Esophagus muscularis mucosa (tissue), 4 donors: ENCODE measurements at places on chromosomes 12 and 14. TPM values are rescaled to one million over a fixed set of nuclear protein-coding genes. Genes with fewer than 3 reads are reported as not detected.

The SERPINA12 gene
- not detected for total RNA-seq

The CD69 gene
- total RNA-seq = 0.65 TPM

The PIWIL1 gene
- not detected for total RNA-seq

The AP1G2 gene
- 22.0 TPM for total RNA-seq

The CLEC2B gene
- 11.3 TPM for total RNA-seq

GRCh38 chr12:6751767-6752166, 1.2 kb downstream of the MLF2 start:
- DNase-seq = no peak

DNA sequence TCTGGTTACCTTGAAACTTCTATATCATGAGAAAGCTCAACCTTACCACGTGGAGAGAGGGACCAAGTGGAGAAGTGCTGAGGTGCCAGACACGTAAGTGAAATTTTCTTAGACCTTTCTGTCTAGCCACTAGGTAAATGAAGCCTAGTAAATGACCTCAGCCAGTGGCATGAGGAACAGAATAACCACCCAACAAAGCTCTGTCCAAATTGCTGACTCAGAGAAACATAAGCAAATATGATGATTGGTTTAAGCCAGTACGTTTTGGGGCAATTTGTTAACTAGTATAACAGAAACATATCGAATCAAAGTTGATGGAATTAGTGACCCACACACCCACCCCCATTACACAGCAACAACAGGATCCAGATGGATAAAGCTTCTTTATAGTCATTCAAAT, 75.2 kb upstream of the MAX start:
- DNase-seq = no peak

DNA sequence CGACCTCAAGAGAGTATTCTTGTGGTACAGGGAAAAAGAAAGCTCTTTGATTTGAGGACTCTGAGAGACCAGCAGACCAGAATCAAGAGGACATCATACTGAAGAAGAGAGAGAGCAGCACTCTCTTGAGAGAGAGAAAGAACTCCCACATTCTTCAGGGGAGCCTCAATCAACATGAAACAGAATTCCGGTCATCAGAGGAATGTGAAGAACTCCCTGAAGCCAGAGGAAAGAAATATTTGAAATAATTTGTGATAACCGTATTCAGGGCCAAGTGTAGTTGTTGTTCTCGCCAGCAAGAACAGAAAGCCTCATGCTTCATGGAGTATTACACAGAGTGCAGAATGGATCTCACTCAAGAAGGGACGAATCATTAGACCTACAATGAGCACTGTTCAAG, 363.8 kb upstream of the TMEM132C start:
- DNase-seq = no peak

DNA sequence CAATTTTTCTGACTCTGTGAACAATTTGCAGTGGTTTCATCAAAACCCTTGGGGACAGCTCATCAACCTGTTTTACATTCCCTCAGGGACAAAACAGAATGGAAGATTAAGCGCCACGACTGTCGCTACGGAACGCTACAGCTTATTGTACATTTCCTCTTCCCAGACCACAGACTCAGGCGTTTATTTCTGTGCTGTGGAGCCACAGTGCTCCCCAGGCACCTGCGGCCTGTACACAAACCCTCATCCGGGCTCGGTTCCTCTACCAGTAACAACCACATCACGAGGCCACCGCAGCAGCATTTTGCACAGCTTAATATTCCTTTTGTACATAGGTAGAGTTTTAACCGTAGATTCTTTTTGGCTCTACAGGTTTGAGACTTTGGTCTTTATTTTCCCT, 397.4 kb upstream of the OR4E1 start:
- DNase-seq = no peak

GRCh38 chr12:57208631-57209282, 7.8 kb upstream of the NXPH4 start:
- DNase-seq = no peak

DNA sequence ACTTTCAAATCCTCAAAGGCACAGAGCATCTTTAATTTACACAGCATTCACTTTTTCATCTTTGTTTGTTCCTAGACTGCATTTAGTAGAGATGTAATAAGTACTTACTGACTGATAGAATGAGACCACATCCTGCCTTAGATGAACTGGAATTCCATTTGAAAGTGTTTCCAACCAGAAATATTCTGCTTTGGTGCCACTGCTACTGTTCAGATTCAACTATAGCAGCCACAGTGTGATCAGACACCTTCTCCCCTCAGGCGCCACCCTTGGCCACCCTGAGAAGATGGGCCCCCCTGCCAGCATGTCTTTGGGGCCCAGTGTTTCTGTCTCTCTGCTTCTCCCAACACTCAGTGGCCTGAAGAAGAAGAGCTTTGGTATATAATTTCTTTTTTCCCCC, 449.1 kb downstream of the RAD51B start:
- no peak for DNase-seq

GRCh38 chr14:70722418-70722817, 80.7 kb downstream of the TTC9 start:
- no peak for DNase-seq

DNA sequence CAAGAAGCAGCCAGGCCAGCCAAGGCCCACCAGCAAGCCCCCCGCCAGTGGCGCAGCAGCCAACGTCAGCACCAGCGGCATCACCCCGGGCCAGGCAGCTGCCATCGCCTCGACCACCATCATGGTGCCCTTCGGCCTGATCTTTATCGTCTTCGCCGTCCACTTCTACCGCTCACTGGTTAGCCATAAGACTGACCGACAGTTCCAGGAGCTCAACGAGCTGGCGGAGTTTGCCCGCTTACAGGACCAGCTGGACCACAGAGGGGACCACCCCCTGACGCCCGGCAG, 15.0 kb downstream of the ORAI1 start:
- DNase-seq = no peak

DNA sequence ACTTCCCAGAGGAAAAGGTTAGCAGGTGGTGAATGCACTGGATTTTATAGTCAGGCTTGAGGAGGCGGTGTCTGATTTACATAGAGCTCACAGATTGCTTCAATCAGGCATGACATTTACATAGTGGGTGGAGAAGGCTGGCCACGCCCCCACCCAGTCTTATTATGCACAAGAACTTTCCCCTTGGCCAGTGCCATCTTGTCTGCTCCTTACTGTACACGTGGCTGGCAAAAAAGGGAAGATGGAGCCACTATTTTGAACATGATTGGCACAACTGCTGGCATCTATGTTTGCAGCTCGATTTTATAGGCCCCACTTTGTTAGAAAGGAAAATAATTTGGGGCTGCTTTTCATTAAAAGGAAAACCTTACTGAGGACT, 10.9 kb upstream of the LGMN start:
- DNase-seq = no peak

DNA sequence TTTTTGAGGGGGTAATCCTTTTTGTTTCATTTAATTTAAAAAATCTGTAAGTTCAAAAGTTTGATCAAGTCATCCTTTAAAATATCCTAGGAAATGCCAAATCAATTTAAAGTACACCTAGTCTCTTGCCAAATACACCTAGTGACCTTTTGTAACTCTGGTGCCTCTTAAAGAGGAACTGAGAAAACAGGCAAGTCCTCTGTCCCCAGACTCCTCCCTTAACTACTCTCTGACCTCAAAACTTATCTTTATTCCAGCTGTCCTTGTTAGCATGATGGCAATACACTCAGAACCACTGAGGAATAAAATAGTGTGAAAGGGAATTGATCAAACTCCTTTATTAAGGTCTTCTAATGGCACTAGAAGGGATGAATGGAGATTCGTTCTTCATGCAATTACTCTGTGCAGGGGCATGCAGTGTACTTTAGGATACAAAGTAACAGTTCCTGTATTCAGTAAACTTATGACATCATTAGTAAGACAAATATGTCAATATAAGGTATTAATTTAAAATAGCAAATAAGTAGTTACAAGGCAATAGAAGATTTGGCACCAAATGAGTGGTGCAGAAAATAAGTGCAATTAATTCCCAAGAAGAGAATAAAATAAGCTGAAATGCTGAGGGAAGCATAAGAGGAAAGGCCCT, 3.3 kb downstream of the FAR2 start:
- no peak for DNase-seq

DNA sequence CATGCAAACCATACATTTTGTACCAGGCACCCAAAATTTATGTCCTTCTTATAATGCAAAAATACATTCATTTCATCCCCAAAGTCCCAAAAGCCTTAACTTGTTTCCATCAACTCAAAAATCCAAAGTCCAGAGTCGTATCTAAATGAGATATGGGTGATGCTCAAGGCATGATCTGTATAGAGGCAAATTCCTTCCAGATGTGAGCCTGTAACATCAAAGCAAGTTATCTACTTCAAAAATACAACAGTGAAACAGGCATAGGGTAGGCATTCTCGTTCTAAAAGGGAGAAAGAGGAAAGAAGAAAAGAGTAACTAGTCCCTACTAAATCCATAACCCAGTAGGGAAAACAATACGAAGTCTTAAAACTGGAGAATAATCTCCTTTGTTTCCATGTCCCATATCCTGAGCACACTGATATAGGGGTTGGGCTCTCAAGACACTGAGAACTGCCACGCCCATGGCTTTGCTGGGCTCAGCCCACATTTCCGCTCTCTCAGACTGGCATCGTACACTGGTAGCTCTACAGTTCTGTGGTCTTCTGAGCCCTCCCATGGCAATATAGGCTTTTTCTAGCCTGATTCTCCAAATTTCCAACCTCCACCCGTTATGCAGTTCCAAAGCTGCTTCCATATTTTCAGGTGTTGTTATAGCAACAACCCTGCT, 232.8 kb downstream of the TMTC2 start:
- DNase-seq = no peak

DNA sequence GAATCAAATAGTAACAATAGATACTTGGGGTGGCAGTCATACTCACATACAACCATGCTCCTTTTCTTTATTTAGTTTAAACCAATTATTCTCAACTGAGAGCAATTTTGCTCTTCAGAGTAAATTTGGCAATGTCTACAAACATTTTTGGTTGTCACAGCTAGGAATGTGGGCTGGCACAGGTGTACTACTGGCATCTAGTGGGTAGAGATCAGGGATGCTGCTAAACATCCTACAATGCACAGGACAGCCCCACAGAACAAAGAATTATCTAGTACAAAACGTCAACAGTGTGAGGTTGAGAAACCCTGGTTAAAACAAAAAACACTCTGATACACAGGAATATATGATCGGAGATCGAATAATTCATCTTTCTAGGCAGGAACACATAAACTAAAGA, 186.5 kb downstream of the NELL2 start:
- DNase-seq = no peak
